ENCODE measurements at places on chromosomes 13 and 19. TPM values are rescaled to one million over a fixed set of nuclear protein-coding genes. Genes with fewer than 3 reads are reported as not detected.

ZNF418 gene
- 17.0 TPM for total RNA-seq

- DNase-seq = no peak
Observed at GRCh38 chr13:112756511-112756966, 66.7 kb downstream of the ATP11A start.

- no peak for DNase-seq
Observed at GRCh38 chr13:52847682-52848432, 583 bp downstream of the PCDH8 start.

ZNF586 gene
- 12.5 TPM for total RNA-seq

SLC1A6 gene
- not detected for total RNA-seq
